Upper lobe of left lung (tissue), 6 donors: ENCODE measurements at places on chromosomes 2 and 18. TPM values are rescaled to one million over a fixed set of nuclear protein-coding genes. Genes with fewer than 3 reads are reported as not detected.

Gene LHCGR
- not detected for total RNA-seq

Gene HJURP
- total RNA-seq: 1.1 TPM

Gene TLX2
- 0.26 TPM for total RNA-seq

Gene IL36B
- total RNA-seq: not detected

Gene IL36G
- not detected for total RNA-seq

Gene POTEJ
- total RNA-seq: not detected

Gene NT5DC4
- total RNA-seq: not detected

Gene PLB1
- 5.5 TPM for total RNA-seq

Gene UCN
- 4.1 TPM for total RNA-seq

Gene SLC35G4
- total RNA-seq: not detected

Gene TMEM198
- 4.9 TPM for total RNA-seq

Gene NRP2
- 68.4 TPM for total RNA-seq

Gene PLGLB2
- not detected for total RNA-seq

Gene MYCN
- total RNA-seq: 0.67 TPM

Gene WDR35
- total RNA-seq: 4.4 TPM

Gene LRRTM4
- total RNA-seq: not detected
